Activated T-helper 1 cell treated with Interleukin-2 at 50 U/mL for 16 hours (primary cell): ENCODE measurements at places on chromosomes 16 and 17.

- no peak for DNase-seq
These were observed at the start of gene QPRT for GRCh38 chr16:29678691-29679267. QPRT (plus strand) TSS chr16:29679180; CDS start chr16:29679198, 18 bp downstream.

DNA sequence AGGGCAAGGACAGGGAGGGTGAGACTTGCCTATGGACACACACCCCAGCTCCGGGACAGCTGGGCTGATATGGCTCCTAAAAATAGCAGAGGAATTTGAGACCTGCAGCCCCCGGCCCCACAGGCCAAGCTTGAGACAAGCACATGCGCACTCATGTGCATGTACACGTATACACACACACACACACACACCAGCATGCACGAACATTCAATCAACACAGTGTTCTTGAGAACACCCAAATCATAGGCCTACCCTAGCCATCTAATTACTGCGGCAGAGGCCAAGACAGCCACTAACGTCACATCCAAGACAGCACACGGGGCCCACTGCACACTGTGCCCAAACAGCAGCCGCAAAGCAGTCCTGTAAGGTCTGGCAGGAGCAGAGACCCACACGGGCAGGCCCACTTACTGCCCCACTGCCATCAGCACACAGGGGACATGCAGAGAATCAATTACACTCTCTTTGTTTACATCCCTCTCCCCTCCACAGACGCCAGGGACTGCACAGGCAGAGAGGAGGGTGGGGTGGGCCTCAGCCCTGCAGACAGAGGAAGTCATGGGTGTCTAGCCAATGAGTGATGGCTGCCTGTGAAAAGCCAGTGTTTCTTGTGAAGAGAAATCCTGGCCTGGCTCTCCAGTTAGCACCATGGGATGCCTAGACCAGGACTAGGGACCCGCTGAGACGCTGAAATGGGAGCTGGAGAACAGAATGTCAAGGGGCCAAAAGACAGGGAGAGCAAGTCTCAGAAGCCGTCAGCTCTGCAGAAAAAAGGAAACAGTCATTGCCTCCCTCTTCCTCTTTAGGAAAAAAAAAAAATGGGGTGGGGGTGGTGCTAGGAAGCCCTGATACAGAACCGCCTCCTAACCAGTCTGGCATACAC lies 39.3 kb downstream of the MYO18A start:
- DNase-seq: peak; percentile 46

GRCh38 chr16:23148513-23149266 lies 562 bp downstream of the USP31 start:
- peak; percentile 38 for DNase-seq

GRCh38 chr16:73214825-73215677 lies 167.1 kb upstream of the ZFHX3 start:
- no peak for DNase-seq

- no peak for DNase-seq
These were observed 91.5 kb downstream of the SNX11 start for GRCh38 chr17:48198950-48199541.

DNA sequence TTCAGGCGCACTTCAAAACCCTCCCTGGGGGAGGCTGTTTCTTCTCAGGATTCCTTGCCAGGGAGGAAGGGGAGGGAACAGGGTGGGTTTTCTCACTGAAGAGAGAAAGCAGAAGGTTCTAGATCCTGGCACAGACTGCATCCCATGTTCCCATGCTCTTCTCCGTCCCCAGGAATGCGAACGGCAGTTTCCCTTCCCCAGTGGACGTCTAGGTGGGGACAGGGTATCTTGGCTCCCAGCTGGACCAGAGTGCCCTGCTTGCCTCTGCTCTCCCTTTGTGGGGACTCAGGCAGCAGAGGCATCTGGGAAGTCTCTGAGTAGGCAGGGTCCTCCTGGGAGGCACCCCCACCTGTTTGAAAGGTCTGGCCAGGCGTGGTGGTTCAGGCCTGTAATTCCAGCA lies 3.0 kb upstream of the TCF25 start:
- no peak for DNase-seq

DNA sequence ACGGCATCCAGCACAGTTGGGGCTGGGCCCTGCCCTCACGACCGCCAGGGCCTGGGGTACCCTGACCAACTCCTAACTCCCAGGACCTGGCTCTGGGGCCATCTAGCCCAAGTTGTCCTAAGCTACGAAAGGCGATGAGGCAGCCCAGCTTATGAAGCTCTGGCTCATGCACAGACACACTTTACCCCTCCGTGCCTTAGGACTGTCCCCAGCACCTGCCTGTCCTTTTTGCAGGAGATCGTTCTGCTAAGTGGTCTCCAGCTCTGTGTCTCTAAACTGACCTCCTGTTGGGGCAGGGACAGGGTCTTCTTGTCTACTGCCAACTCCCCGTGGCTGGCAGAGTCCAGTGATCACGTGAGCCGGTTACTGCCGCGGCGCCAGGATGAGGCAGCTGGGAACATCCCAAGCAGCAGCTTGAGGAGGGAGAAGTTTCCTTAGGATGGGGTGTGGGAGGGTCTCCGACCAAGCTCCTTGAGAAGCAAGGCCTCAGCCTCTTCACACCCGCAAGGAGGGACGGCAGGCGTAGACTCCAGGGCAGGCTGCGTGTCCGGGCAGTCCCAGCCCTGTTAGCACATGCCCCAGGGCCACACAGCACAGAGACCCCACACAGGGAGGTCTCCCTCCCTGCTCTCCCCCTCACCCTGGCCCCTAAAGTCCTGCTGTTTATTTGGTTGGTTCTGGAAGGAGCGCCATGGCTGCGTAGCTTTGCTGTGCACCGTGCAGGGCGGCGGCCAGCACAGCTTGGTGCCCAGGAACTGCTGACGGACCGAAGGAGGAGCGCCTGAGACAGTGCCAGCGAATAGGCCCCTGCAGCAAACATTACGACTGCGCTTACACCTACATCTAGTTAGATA lies 16.4 kb upstream of the METRNL start:
- no peak for DNase-seq

DNA sequence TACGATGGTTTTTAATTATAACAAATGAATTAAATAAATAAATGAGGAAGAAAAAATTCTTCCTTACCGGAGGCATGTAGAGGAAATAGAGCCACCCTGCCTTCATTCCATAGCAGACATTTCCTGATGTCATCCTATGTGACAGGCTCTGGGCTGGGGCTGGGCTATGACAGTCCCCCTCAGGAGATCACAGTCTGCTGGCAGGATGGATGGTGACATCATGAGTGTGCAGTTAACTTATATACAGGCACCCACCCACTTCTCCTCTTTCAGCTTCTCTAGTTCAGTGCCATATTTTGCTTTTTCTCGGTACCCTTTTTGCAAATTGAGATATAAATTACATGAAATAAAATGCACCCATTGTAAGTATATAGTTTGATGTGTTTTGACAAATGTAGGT lies 6.4 kb upstream of the CMTM3 start:
- DNase-seq: no peak

- DNase-seq: no peak
These were observed 13.5 kb upstream of the CALB2 start for GRCh38 chr16:71345031-71345430.

- DNase-seq: peak; percentile 22
These were observed at the start of gene DNASE1 for GRCh38 chr16:3654249-3654991. DNASE1 (plus strand) TSS chr16:3654691; CDS start chr16:3655374, 683 bp downstream.

DNA sequence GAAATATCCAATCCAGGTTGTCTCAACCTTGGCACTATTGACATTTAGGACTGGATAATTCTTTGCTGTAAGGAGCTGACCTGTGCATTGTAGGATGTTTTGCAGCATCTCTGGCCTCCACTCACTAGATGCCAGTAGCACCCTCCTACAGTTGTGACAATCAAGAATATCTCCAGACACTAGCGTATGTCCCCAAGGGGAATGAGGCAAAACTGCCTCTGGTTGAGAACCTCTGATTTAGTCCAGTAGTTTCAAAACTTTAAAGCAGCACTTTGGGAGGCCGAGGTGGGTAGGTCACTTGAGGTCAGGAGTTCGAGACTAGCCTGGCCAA lies 48.4 kb downstream of the IQCK start:
- no peak for DNase-seq

- DNase-seq: no peak
These were observed 19.4 kb upstream of the ATP5MC1 start for GRCh38 chr17:48873209-48873608.
